Upper lobe of left lung (tissue), 6 donors: ENCODE measurements at places on chromosomes 1 and 21.

GRCh38 chr1:67535474-67535873 lies 105.3 kb upstream of the SERBP1 start:
- no peak for DNase-seq

- DNase-seq: no peak
Observed at GRCh38 chr1:178119628-178120027, 25.7 kb downstream of the RASAL2 start.

GRCh38 chr1:19151537-19151936 lies 58.5 kb downstream of the UBR4 start:
- no peak for DNase-seq

- no peak for DNase-seq
Observed at GRCh38 chr1:225209153-225209552, 218.7 kb downstream of the LBR start.

- DNase-seq: no peak
Observed at GRCh38 chr1:229162825-229163515, 107.9 kb upstream of the RAB4A start.

GRCh38 chr1:106047210-106047609 lies 1009.3 kb upstream of the PRMT6 start:
- no peak for DNase-seq

DNA sequence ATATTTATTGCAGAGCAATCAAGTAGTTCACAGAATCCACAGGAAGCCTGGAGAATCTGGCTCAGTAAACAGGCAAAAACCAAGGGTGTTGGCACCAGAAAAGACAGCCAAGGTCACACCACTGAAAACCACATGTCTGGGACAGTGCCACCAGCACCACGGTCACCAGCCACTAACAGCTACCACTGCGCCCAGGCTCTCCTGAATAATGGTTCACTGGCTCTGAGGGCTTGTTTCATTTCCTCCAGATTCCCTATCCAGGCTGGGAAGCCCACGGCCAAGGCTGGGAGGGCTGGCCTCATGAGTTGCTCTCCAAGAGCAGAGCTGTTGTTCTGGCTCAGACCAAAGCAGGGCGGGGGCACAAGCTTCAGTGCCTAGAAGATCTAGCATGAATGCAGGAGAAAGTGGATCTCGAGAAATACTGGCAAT lies 54.5 kb upstream of the PTGFRN start:
- no peak for DNase-seq

- no peak for DNase-seq
Observed at GRCh38 chr1:8456991-8457390, 139.1 kb downstream of the SLC45A1 start.

GRCh38 chr1:206555473-206555935 lies 48.2 kb downstream of the RASSF5 start:
- DNase-seq: peak; percentile 81

- no peak for DNase-seq
Observed at GRCh38 chr21:42208801-42209490, 10.0 kb upstream of the ABCG1 start.

- DNase-seq: no peak
Observed at GRCh38 chr1:23421753-23422240, 2.8 kb downstream of the TCEA3 start.

DNA sequence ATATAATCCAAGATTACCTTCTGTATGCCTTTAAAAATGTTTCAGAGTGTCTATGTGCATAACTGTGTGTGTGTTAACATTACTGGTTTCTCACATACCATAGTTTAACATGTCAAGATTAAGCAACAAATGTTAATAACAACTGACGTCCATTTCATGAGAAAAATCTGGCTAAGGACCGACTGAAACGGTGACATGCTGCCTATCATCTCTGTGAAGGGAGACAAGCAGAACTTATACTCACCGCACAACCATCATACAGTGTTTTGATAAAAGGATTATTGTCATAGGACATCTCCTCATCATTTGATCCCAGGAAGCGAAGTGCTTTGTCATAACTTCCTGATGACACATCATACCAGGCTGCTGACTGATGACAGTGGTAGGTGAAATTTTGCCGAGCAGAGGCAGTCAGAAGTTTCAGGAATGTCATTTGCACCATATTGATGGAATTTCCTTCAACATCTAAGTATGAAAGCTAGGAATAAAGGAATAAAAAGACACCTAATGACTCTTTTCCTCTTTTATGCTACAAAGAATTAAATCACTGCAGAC lies 228.8 kb downstream of the COL11A1 start:
- DNase-seq: no peak

GRCh38 chr1:163395790-163396189 lies 74.0 kb downstream of the NUF2 start:
- DNase-seq: no peak

DNA sequence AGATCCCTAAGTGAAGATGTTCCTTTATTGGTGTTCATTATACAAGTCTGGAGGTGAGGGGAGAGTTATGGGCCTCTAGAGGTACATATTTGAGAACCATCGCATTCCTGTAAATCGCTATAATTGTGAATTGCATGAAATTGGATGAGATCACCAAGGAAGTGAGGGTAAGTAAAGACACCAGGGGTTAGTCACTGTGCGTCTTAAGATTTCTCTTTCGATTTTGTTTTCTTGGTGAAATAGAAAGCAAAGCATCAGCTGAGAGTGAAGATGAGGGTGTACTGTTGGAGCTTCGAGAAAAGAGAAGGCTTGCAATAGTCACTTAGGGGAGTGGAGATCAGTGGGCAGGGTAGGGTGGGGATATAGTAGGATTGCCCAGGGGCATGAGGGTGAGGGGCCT lies 82.1 kb downstream of the RAVER2 start:
- no peak for DNase-seq

DNA sequence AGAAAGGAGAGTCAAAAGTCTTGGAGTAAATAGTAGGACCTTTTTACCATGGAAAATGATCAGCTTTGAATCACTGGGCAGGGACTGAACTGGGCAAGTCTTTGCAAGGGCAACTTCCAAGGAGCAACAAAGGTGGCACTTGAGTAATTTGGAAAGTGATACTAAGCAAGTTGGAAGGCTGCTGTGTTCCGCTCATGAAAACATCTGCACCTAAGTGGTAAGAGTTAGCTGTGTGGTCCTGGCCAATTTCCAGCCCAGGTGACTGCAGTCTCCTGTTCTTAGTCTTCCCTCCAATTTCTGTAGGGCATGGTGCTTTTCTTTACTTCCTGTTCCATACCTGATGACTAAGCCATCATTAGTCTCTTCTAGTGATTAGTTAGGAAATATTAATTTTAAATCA lies 35.5 kb upstream of the PRDM2 start:
- no peak for DNase-seq

DNA sequence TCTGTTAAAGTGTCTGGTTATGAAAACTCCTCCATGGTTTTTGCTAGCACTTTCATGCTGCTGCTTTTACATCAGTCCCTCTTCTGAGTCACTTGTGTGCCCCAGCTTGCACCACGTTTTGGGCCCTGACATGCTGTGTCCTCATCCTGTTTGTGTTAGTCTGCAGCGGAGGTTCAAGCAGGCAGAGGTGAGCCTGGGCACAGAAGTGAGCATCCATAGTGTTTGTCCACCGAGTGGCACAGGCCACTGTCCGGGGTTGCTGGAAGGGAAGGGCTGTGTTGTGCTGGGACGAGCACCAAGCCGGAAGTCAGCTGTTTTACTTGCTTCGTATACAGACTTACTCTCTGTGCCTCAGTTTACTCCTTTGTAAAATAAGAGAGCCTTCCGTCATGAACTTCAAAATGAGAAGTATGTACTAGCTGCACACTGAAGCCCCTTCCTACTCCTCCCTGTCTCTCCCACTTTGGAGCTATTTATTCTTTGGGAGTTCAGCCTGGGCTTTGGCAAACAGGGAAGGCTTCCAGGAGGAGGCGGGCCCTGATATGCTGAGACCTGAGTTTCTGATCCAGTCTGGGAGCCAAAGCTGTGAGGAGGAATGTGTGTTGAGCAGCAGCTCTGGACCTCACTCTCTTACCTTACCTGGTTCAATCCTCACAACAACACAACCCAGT lies 10.7 kb upstream of the LAPTM5 start:
- DNase-seq: no peak

DNA sequence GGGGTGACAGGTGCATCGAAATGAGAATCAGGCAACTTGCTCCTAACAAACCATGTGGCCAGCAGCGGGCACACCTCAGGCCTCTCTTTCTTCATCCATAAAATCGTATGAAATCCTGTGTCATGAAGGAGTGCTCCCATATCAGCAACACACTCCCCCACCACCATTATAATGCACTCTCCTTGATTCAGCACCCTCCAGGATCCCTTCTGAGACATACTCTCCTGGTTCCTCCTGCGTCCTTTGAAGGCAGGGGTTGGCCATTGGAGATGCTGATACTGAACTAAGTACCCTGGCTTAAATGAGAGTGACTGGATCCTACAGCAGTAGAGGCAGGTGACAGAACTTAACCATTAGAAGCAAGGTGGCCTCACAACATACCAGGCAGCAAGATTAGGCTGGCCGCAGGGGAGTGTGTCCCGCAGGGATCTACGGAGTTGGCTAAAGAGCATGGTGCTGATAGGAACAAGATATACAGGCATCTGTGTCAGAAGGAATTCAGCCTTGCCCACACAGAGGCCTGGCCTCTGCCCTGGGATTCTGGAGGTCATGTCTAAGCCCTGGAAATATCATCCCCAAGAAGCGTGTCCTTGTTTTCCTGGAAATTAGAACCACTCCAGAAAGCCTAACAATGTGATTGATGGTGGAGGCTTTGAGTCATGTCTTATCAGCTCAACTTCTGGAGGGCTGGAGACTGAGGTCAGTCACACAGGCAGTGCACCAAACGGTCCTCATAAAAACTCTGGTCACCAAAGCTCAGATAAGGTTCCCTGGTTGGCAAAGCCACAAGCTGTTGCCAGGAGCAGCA lies 16.8 kb downstream of the S100A7A start:
- no peak for DNase-seq

GRCh38 chr1:155254714-155255242 lies 505 bp downstream of the ENTREP3 start:
- no peak for DNase-seq

DNA sequence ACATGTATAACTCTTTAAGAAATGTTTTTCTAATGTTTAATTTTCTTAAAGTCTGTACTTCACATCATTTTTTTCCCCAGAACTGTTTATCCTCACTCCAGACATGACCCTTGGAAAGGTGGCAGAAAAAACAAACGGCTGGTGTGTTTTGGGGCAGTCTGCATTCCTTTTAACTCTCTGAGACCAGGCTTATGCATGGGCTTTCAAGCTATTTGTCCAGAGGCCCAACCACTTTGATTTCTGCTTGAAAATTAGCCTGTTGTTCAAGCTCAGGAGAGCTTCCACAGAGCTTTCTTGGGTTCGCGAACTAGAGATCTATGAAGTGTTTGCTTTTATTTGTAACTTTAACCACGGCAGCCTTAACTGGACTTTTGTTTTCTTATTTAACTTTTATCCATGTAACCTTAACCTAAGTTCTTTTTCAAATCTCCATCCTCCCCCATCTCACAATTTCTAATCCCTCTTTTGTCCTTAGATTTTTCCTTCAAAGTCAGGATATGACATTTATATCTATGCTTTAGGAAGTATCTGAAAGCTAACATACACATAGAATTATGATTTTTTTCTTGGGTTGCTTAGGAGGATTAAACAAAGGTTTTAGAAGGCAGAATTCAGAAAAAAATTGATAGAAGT lies 111.8 kb downstream of the FGGY start:
- no peak for DNase-seq

DNA sequence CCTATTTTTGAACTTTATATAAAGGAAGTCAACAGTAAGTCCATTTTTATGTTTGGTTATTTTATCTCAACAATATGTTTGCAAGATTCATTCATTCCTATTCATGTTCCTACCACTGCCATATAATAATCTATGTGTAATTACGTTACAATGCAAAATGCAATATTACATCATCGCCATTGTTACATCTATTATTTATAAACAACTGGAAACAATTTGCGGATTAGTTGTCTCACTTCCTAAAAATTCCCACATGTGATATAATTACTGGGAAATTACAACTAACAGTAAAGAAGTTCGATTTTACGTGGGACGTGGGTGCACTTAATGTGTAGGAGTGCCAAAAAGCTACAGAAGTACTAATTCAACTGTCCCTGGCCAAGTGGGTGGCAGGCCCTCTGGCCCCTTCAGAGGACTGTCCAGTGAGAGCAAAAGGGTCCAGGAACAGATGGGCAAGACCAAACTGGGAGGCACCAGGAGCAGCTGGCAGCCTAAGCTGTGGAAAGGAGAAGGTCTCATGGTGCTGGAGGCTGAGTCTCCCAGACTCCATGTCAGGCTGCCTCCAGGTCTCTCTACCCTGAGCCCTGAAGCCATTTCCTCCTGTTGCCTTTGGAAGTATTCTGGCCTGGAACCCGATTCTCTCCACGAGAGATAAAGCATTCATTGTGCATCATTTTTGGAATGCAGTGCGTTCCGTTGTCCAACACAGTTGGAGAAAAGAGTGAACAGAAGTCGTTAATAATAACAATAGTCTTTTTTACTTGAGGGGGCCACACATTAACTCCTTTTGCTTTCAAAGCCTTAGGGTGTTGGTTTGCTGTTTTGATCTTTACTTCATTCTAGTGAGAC lies 42.9 kb downstream of the TNNT2 start:
- no peak for DNase-seq

DNA sequence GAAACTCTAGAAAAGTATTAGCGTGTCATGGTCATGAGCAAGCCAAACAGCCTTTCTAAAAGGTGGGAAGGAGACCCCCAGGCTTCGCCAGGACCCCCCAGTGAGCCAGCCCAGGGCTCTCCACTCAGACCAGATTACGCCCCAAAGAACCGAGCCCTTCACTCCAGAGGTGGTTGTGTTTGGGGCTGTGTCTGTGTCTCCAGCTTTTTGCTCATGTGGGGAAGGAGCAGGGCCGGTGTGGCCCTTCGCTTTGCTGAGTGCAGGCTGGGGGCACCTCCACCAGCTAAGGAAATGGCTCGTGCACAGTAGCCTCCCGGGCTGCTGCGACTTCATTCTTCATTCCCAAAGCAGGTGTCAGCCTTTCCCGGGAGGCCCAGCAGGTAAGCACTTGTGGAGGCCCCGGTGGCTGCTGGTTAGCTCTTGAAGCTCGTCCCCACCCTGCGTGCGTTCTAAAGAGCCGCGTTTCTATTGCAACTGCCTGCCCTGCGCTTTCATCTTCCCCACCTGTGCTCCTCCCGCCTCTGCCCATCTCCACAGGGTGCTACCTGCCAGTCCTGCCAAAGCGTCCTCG lies 531 bp downstream of the TSPEAR start:
- DNase-seq: peak; percentile 37

DNA sequence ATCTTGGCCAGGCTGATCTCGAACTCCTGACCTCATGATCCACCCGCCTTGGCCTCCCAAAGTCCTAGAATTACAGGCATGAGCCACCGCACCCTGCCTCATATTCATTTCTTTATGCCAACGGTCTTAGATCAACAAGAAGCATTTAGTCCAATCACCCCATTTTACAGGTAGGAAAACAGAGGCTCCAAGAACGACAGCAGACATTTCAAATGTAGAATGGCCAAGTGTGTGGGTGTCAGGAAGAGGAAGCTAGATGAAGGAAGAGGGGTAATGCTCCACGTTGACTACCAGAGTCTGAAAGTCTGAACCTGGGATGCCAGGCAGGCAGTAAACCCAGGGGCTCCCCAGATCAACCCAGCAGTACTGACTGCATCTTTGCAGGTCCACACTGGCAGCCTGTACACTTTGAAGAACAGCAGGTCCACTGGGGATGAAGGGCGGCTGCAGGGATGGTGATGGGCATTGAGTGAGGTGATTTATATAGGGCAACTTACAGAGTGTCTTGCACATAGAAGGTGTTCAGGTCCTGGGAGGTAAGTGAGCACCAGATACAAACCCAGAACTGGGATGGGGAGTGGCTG lies 120.2 kb downstream of the EPHB2 start:
- no peak for DNase-seq

GRCh38 chr21:35547946-35548774 lies 499.1 kb upstream of the RUNX1 start:
- no peak for DNase-seq
